ENCODE measurements at places on chromosomes 6 and 20.

DNA sequence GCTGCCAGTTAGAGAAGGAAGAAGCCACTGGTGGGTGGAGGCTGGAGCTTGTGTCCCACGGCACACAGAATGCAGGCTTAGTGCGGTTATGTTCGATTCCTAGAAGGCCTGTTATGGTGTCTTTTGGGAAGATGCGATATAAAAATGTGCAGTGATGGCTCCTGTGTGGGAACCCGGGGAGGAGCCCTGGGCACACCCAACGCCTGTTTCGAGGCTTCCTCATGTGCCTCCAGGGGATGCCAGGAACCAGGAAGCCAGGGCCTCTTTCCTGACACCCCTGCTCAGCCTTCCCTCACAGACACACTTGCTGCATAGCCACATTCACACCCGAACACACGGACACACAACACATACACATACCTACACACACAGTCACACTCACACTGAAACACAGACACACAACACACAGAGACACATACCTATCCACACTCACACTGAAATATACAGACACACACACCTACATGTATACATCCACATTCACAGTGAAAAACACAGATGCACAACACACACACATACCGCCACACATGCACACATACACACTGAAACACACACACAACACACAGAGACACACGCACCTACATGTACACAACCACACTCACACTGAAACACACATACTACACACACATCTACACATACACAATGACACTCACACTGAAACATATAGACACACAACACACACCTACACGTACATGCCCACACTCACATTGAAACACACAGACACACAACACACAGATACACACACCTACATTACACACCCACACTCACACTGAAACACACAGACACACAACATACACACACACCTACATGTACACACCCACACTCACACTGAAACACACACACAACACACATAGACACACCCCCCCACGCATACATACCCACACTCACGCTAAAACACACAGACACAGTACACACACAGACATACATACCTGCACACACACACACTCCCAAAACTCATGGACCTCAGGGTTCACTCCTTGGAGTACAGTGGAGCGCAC lies 1.2 kb upstream of the CST11 start:
- DNase-seq: no peak

DNA sequence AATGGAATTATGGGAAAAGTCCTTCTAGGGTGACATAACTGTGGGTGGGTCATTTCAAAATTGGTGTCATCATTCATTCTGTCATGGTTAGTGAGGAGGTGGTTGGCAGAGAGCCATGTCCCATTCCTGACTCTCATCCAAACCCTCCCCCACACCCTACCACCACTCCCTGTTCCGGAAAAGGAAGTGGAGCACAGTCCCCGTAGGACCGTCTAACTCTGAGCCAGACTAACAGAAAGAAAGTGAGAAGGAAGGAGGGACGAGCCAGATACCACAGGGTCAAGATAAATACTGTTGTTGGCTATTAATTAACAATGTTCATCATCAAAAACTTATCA lies 4.8 kb downstream of the TRIM10 start:
- DNase-seq: no peak

- DNase-seq: peak; percentile 34
Measured at GRCh38 chr6:97097068-97098047, 172.8 kb downstream of the KLHL32 start.

DNA sequence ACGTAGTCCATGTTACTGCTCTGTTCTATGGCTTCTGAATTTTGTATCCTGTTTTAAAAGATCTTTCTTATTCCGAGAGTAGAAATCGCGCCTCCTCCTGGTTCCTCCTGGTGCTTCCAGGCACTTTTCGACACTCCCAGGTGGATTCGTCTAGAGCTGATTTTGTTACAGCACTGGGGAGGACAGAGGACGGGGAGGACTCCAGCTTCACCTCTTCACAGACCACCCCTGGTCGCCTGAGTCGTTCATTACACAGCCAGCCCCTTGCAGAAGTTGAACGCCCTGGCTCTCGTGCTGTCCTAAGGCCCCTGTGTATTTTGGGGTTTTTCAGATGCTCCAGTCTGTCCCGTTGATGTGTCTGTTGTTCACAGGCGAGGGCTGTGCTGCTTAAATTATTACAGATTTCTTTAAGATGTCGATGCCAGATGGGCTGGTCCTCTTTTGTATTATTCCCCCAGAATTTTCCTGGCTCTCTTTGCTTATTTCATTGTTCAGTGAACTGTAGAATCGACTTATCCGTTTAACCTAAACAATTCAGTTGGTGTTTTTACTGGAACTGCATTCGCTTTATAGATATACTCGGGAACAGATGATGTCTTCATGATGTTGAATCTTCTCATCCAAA lies 30.5 kb downstream of the COL20A1 start:
- DNase-seq: no peak

GRCh38 chr20:46563170-46563859 lies 12.9 kb upstream of the OCSTAMP start:
- no peak for DNase-seq

DNA sequence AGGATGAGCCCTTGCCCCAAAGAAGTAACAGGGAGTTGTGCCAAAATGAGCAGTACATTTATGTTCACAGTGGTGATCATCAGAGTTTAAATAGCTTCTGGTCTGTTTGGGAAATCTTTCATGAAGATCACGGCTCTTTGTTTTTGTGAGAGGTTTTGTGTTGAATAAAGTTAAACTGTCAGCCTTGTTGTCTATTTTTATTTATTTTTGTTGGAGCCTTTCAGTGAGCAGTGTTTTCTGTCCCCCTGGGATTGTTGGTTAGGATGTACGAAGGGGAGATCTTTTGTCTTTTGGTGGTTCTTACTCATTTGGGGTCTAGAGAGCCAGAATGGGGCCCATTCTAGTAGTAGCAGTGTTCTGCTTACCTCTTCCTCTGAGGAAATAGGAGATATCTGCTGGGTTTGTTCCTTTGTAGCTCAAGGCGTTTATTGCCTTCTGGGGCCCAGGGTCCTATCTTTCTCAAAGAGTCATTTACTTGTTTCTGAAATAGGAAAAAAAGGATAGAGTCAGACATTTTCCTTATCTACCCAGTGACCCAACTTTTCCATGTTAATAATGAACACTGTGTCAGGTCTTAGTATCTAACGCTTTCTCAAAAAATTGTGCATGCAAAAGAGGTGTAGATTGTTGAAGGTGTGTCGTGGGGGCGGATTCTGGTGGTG lies 157.4 kb downstream of the JARID2 start:
- no peak for DNase-seq

- no peak for DNase-seq
Measured at GRCh38 chr20:43095034-43095433, 94.7 kb downstream of the PTPRT start.

DNA sequence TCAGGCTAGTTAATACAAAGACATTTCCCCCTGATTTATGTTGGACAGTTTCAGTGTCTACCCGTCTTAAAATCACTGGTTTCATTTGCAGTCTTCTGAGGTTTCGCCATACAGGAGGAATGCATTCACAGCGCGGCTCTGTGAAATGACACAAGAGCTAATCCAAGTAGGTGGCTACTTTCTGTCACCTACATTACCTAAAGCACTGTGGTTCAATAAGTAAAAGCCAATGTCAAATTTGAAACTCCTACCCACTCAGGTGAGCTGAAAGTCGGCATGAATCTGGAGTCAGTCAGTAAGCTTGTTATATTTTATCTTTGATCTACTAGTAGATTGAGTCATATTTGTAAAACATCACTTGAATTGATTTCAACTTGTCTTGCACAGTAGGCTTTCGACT lies 370.8 kb downstream of the LAMA2 start:
- DNase-seq: no peak

- no peak for DNase-seq
Measured at GRCh38 chr6:163705923-163706322, 291.4 kb downstream of the QKI start.

DNA sequence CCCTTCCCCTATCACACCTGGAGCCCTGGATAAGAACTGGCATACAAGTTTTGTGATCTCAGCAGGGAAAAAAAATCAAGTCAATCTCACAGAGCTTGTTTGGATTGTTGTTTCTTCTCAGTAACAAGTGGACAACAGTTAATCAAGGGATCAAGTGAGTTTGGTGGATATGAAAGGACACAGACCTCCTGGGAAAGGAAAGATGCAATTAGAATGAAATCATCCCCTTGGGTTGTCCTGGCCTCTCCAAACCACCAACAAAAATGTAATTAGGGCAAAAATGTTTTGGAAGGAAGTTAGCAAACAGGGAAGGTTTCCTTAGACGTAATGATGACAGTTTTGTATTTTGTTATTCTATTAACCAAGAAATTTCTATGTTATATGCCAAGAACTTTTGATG lies 99.1 kb upstream of the PRDM1 start:
- no peak for DNase-seq

DNA sequence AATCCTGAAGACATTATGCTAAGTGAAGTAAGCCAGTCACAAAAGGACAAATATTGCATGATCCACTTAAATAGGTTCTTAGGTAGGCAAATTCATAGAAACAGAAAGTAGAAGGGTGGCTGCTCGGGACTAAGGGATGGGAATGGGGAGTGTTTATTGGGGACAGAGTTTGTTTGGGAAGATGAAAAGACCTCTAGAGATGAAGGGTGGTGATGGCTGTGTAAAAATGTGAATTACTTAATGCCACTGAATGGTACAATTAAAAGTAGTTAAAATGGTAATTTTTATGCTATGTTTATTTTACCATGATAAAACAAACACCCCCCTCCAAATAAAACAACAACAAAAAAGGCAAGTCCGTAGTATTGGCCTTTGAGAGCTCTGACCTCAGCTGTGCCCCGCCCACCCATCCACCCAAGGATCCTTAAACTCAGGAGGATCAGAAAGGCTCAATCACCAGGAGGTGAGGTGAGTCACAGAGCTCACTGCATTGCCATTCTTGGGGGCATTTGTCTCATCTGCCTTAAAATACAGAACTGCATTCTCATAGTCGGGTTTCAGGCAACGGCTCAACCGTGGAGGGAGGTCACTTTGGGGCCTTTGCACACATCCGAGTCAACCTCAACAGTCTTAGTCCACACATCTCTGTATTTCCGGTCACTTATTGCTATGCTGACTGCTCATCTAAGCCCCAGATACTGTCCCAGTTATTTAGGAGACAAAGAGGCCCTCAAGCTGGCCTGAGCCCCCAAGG lies 96.7 kb downstream of the SLC22A23 start:
- no peak for DNase-seq

DNA sequence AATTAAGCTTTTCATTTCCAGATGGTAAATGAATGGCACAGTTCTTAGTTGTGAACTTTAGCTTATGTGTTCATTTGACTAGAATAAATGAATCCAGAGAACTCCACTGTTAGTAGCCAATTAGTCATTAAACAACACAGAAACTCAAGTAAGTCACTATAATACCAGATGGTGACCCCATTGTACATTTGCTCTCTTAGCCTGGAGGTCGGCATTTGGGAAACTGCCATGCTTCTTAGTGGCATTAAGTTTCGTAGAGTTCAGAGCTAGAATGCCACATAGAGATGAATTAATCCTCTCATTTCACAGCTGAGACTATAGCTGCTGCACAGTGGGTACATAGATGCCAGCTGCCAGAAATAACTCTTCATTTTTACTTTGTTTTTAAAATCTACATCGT lies 10.8 kb upstream of the DTNBP1 start:
- DNase-seq: no peak

- no peak for DNase-seq
Measured at GRCh38 chr20:46767127-46767761, 57.8 kb downstream of the SLC2A10 start.

GRCh38 chr6:169508452-169508851 lies 193.4 kb downstream of the WDR27 start:
- DNase-seq: no peak

DNA sequence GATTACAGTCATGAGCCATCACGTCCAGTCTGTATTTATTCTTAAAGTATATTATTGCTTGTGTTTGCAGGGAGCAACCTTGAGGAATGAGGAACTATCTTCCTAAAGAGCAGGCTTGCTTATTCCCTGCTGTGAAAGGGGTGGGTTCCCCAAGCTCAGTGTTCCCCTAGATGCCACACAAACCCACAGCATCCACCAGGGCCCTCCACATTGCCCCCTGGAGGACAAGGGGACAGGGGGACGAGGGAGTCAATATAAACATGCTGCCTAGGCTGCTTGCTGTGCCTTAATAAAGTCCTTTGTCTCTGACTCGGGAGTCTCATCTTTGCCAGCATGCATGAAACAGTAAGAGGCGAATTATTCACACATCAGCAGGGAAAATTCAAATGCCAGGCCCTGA lies 8.0 kb upstream of the IDH3B start:
- DNase-seq: no peak

- peak; percentile 21 for DNase-seq
Measured at GRCh38 chr6:125534430-125535263, 214.8 kb upstream of the HEY2 start.

DNA sequence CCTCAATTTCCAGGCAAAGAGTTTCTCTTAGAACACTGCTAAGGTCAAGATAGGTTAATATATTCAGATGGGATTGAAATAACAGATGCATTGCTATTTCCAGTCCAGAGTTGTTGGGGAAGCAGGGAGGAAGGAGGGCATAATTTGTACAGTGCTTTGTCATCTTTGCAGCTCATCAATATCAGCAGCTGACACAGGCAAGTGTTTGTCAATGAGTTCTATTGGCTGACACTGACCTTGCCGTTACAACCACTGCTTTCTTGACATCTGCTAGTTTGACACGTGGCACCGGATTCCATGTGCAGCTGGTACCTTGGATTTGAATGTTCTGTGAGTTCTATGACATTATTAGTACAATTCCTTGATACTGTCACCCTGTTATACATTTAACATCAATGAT lies 28.0 kb upstream of the MLIP start:
- DNase-seq: no peak

DNA sequence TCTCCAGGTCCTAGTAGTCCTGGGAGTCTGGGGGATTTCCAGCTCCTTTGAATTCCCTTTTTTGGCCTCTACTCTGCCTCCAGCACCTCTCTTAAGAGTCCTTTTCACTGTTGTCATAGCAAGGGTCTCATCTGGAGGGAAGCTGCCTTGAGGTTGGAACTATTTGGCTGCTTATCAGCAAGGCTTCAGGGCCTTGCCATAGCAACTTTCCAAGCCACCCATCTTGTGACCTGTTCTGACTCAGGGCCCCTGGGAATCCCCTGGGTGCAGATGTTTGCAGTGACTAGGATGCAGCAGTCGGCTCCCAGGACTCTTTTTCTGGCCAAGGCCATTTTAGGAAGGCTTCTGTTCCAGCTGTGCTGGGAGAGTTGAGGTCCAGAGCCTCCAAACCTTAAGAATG lies 12.4 kb downstream of the PKIG start:
- DNase-seq: no peak

DNA sequence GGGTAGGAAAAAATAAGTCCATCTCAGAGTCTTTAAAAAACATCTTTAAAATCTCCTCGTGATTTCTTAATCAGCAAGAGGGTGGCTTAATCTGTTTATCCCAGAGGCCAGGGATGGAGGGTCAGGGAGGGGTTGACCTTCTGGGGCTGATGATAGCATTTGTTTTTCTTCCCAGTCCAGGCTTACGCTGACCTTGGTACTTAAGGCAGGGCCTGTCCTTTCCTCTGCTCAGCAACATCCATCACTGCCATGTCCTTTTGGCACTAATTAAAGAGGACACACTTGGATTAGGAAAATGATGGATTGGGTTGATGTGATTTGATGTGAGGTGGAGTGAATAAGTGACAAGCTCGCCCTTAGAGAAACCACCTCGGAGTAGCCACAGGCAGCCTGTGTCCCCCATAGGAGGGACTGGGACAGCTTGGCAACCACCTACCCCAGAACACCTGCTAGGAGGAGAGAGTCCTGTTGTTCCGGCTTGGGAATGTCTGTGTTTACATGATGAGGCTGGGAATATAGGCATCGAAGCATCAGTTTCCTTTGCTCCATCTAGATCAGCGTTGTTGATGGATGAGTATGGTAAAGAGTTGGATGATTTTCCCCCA lies 44.2 kb downstream of the PHACTR3 start:
- DNase-seq: no peak

GRCh38 chr20:1242530-1242929 lies 16.7 kb downstream of the RAD21L1 start:
- DNase-seq: no peak

All from retina (tissue), 1 donor.